ENCODE measurements at places on chromosomes 5 and 9.
A peak's percentile ranks its signal among the peaks of the same experiment; 100 is the strongest.

- peak; percentile 26 for DNase-seq
Measured at GRCh38 chr9:93830606-93831005, 124.5 kb downstream of the BARX1 start.

DNA sequence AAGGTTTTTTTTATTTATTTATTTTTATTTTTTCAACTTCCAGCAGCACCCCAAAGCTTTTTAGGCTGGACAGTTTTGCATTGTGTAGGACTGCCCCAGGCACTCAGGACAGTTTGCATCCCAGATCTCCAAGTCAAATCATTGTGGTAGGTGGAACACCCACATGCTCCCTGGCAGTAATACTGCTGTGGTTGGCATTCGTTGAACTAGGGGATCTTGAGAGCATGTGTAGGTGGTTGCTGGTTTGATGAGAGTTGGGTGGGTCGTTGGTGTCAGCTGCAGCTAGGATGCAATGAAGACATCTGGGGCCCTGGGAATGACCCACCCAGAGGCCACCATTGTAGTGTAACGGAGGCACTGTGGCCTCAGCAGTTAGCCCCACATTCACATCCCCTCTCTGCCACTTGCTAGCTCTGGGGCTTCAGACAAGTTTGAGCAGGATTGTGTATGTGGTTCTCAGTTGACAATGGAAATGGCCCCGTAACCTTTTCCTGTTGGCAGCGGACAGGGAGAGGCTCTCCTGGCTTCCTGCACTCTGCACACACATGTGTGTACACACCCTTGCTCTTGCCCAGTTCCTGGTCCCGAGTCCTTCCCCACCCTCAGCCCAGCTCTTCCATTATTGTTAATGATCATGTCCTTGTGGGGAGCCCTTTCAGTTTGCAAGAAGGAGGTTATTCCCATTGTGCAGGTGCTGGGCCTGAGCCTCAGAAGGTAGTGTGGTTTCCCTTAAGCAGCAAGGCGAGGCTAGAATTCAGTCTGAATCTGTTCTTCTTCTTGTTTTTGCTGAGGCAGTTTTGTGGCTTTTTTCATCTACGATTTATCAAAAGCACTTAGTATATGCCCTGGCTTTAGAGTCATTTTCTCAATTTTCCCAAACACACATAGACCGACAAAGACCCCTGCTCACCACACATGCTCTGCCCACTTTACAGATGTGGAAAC is 46.5 kb downstream of the PPARGC1B start:
- no peak for DNase-seq

- no peak for DNase-seq
Measured at GRCh38 chr5:111682641-111683040, 74.4 kb downstream of the NREP start.

- no peak for DNase-seq
Measured at GRCh38 chr9:122339579-122339978, 31.2 kb upstream of the PTGS1 start.

- DNase-seq = no peak
Measured at GRCh38 chr5:150272531-150272930, 17.0 kb downstream of the CAMK2A start.

GRCh38 chr9:119959846-119960545 is 590.8 kb upstream of the BRINP1 start:
- no peak for DNase-seq

GRCh38 chr5:168583742-168584482 is 4.7 kb upstream of the PANK3 start:
- DNase-seq = no peak

DNA sequence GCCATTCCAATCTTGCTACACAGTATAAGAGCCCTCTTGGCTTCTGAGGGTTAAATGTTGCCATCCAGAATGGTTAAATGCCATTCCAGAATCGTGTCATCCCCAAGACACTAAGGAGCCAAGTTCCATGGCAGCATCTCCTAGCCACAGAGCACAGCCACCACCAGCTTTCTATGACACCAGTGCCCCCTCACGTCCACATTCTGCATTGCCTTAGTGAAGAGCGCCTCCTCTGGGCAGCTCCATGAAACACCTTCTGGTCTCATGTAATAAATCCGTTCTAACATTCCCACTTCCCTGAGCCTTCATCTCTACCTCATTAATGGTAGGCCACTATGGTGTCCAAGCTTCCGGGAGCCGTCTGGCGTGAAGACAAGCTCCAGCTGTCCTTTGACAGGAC is 12.4 kb downstream of the CBY3 start:
- no peak for DNase-seq

DNA sequence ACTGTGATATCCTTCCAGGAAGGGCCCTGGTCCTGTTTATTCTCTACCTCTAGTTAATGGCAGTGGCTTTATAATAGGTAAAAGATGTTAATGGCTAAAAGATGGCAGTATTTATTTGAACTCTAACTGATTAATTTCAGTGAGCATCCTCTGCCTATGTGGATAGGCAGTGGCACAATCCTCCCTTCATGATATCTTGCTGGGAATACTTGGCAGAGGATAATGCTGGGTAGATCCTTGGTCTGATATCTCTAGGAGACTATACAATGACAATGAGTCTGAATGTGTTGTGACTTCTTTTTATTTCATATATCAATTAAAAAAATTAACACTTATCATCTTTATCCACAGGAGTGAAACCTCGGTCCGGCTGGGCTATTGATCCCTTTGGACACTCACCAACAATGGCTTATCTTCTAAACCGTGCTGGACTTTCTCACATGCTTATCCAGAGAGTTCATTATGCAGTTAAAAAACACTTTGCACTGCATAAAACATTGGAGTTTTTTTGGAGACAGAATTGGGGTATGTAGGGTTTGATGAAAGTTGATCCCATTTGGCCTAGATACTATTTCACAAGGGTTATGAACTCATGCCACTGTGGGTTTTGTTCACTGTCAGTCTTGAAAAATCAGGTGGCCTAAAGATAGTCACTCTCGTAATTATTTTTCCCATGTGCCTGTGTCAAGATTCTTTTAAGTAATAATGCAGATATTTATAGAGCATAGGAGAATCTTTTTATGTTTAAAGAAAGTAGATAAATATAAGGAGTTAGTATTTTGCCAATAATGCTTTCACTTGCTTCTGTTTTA is 77.7 kb downstream of the MAN2A1 start:
- DNase-seq = no peak

DNA sequence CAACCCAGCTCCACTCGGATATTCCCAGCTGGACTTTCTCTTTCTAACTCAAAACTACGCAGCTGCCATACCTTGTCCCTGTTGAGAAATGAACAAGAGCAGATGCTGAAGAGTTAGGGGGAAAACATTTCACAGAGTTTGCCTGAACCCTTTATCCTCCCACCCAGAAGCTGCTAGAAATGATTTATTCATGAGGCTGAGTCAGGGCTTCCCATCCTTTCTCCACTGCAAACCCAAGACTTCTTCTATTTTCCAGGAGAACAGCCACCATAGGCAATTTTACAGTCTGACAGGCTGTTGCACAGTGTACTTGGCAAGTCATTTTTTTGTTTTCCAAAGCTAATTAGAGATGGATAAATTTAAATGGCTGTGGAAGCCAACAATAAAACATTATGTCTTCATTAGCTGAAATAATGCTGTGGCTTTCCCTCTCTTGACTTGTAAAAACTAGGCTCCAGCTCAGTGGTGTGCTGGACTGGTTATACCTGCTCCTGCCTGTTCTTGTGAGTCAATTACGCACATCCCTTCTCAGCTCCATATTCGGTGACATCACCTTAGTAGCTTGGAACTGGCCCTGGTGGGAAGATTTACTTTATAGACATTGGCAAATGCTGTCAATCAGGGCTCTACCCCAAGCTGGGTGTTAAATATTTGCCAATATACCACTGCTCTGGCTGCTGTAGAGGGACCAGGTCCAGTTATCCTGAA is 71.9 kb downstream of the KIF4B start:
- DNase-seq = no peak

DNA sequence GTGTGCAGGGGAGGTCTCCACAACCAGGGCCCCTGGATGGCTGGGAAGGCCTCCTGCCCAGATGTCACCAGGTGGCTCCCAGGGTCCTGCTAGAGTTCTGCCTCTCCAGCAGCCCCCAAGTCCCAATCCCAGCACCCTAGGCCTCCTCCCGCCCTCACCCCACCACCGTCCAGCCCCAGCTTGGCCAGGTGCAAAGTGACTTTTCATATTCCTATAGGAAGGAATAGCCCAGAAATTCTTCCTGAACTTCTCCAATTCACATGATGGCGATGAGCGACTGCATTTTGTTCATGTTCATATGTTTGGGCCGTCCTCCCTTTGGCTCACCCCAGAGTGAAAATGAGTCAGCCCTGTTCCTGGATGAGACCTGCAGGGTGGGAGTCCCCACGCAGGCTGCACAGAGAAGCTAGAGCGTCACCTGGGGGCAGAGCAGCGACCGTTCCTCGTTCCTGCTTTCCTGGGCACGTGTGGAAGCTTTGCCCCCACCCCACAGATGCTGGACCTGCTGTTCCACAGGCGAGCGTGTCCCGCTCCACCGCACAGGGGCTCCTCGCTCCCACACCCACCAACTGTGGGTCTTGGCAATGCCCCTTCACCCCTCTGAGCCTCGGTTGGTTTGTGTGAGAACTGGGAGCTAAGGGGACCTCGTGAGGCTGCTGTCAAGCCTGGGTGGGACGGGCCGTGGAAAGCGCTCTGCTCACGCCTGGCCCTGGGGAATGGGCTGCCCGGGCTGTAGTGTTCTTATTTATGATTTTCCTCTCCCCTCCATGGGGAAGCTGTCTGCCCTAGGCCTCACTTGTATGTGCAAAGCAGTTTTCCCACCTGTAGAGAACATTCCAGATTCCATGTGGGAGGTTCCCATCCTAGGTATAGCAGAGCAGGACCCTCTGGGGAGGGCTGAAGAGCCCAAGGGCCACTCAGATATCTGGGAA is 6.9 kb downstream of the MRPS2 start:
- peak; percentile 7 for DNase-seq

- DNase-seq = no peak
Measured at GRCh38 chr5:16808021-16808420, 128.1 kb downstream of the MYO10 start.

GRCh38 chr9:78127279-78128225 is 95.9 kb upstream of the GNAQ start:
- DNase-seq = no peak

- DNase-seq = no peak
Measured at GRCh38 chr9:96616817-96617438, 2.7 kb downstream of the CDC14B start.

DNA sequence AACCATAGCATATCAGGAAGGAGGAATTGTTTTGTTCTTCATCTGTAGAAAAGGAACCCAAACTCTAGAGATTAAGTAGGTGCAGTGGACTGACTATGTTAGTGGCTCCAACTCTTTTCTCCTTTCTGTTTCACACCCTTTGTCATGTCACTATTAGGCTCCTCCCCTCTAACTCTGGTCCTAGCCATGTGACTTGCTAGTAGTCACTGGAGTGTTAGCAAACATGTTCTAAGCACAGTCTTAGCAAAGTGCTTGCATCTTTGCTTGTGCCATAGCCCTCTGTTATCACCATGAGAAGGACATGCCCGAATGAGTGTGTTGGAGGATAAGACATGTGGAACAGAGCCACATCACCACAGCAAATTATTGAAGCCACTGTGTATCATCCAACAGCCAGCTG is 55.4 kb upstream of the PPP3R2 start:
- DNase-seq = no peak

DNA sequence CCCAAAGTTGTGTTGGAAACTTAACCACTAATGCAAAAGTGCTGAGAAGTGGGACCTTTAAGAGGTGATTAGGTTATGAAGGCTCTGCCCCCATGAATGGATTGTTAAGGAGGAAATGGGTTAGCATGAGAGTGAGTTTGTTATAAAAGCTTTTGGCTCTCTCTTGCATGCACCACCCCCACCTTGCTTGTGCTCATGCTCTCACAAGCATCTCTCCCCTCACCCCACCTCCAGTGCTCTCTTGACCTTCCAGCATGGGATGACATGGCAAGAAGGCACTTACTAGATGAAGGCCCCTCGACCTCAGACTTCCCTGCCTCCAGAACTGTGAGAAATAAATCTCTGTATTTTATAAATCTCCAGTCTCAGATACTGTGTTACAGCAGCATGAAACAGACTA is 52.8 kb downstream of the RICTOR start:
- no peak for DNase-seq

DNA sequence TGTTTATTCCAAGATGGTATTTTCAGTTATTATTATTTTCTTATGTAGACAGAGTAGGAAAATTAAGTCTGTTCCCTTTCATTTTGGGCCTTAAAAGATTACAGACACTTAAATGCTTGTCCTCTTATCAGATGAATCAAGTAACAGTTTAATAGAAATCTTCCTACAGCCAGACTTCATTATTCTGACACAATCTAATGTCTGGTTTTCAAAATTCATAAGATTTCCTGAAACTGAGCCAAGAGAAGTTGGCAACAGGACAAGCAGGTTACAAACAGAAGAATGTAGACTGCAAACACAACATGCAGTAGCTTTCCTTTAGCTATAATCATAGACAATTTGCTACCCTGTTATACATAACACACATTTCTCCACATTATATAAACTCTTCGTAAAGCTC is 130.5 kb downstream of the FBXL17 start:
- no peak for DNase-seq

GRCh38 chr9:89175828-89176261 is 2.8 kb downstream of the SHC3 start:
- DNase-seq = no peak

DNA sequence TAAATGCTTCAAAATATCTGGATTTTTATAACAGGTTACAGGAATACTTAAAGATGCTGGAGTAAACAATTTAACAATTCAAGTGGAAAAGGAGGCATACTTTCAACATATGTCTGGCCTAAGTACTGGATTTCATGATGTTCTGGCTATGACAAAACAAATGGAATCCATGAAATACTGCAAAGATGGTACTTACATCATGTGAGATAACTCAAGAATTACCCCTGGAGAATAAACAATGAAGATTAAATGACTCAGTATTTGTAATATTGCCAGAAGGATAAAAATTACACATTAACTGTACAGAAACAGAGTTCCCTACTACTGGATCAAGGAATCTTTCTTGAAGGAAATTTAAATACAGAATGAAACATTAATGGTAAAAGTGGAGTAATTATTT is 35.6 kb downstream of the SLC30A5 start:
- DNase-seq = no peak

DNA sequence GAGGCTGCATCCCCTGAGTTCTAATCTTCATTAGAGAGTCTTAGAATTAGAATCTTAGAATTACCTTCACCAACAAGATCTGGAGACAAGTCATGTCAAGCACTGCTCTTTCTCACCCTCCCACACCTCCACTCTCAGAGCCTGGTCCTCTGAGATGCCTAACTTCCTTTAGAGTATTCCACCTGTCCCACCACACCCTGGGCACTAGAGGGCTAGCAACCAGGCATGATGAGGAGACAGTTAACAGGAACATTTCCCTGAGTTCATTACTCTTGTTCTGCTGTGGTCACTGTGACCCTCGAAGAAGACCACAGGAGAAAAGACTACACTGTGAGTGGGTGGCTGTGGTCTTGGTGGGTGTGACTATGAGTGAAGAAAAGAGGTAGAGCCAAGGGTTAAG is 25.2 kb upstream of the MAP1B start:
- no peak for DNase-seq

- DNase-seq = no peak
Measured at GRCh38 chr5:79284846-79285245, 48.9 kb downstream of the JMY start.

DNA sequence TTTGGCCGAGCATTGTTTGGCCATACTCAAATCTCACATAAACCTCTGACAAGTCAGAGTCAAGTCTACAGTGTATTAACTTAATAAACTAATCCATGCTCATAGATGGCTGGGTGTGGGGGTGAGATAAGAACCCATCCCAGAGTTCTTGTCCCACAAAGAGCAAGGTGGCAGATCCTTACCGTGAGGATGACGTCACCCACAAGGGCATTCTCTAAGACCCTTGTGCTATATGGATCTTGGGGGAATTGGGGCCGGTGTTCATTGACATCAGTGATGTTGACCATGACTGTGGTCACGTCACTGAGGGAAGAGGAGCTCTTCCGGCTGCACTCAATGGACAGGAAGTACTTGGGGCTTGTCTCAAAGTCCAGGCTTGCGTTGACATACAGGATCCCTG is 62.1 kb downstream of the FAT2 start:
- DNase-seq = no peak

Measured in pancreas (tissue), 10 donors.